ENCODE measurements at places on chromosomes 13 and 19. TPM values are rescaled to one million over a fixed set of nuclear protein-coding genes. Genes with fewer than 3 reads are reported as not detected.

Gene SAFB
- 28.6 TPM for total RNA-seq

Gene TMEM86B
- 2.4 TPM for total RNA-seq

Gene ARRDC2
- total RNA-seq, result 151 TPM

Gene CYP4F8
- total RNA-seq, result not detected

Gene SIGLEC7
- total RNA-seq, result 2.4 TPM

Gene SIGLEC5
- total RNA-seq, result 1.4 TPM

Gene RXFP2
- total RNA-seq, result 3.0 TPM

Gene HRC
- total RNA-seq, result 2.2 TPM

Gene BST2
- 113 TPM for total RNA-seq

Gene CBARP
- total RNA-seq, result 0.27 TPM

Gene PEAK3
- 3.0 TPM for total RNA-seq

Gene CYP4F3
- total RNA-seq, result not detected

Gene POLD1
- total RNA-seq, result 39.5 TPM

Gene RCBTB2
- 15.8 TPM for total RNA-seq

Gene SLC44A2
- 105 TPM for total RNA-seq

Gene KIR2DL4
- not detected for total RNA-seq

Gene DDA1
- total RNA-seq, result 8.9 TPM

Gene TTC9B
- total RNA-seq, result not detected

Gene SPTBN4
- total RNA-seq, result 7.0 TPM

Gene RAB3A
- 1.9 TPM for total RNA-seq

Gene PINLYP
- total RNA-seq, result 11.9 TPM

Gene RUBCNL
- 14.0 TPM for total RNA-seq

Gene EID2B
- total RNA-seq, result 6.2 TPM

Gene DIAPH3
- total RNA-seq, result 7.1 TPM

Gene FOSB
- total RNA-seq, result 587 TPM

Gene ZNF491
- total RNA-seq, result 3.9 TPM

Gene ABCC4
- 12.2 TPM for total RNA-seq

Gene FCER2
- 1.4 TPM for total RNA-seq

Gene TEX26
- not detected for total RNA-seq

Gene SERPINE3
- total RNA-seq, result not detected

Gene POLR1G
- 2.2 TPM for total RNA-seq

Gene SIGLEC6
- 0.56 TPM for total RNA-seq

Gene NPAS1
- total RNA-seq, result 0.68 TPM

Gene LRG1
- total RNA-seq, result 13.5 TPM

Gene ZNF229
- total RNA-seq, result 4.1 TPM

Gene KCNJ14
- total RNA-seq, result 0.27 TPM

Gene RNASEH2A
- 3.0 TPM for total RNA-seq

Gene PSG3
- not detected for total RNA-seq

Gene PSG6
- total RNA-seq, result not detected

Gene PRSS57
- not detected for total RNA-seq

Gene KLHL26
- 24.5 TPM for total RNA-seq

Gene PLIN5
- total RNA-seq, result 4.0 TPM

Gene URAD
- total RNA-seq, result not detected

Gene CGB5
- not detected for total RNA-seq

Gene UPK1A
- total RNA-seq, result not detected

All from thoracic aorta (tissue), 2 donors.